Transverse colon (tissue), 4 donors: ENCODE measurements at places on chromosomes 16 and 17. TPM values are rescaled to one million over a fixed set of nuclear protein-coding genes. Genes with fewer than 3 reads are reported as not detected.

DNA sequence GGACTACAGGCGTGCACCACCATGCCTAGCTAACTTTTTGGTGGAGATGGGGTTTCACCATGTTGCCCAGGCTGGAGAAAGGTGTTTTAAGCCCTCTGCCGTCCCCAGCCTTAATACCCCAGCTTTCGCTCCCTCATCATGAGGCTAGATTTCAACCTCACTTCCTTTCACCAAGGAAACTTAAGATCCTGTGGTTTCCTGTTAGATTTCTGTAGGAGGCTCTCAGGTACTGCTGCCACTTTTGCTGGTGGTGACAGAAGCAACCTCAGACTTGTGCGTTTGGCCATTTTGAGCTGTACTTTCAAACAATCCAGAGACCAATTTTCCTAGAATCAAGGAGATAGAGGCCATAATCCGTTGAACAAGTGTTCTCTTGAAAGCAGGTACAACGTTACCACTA is 36.2 kb downstream of the MPHOSPH6 start:
- DNase-seq, result no peak

The STAC2 gene
- total RNA-seq, result not detected

- no peak for DNase-seq
Observed at GRCh38 chr16:50711862-50712559, 18.6 kb downstream of the NOD2 start.

DNA sequence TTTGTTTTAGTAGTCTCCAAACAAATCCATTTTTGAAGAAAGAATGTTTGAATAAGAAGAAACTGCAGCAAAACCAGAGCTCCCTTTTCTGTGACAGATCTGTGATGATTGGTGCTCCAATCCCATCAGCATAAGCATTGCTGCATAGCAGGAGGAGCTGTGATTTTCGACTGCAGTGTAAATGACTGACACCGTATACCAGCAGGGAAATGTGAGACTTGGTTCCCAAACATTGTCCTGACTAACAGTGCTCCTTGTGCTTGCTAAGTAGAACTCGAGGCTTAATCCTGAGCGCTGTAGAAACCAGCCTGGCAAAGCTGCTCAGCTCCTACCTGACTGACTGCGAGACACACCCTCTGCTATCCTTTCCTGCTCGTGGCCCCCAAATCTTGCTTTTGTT is 57.2 kb downstream of the NUP93 start:
- no peak for DNase-seq

The NSRP1 gene
- 56.7 TPM for total RNA-seq
